Spinal cord (tissue), 10 donors: ENCODE measurements at places on chromosomes 12 and 14. TPM values are rescaled to one million over a fixed set of nuclear protein-coding genes. Genes with fewer than 3 reads are reported as not detected.

DNA sequence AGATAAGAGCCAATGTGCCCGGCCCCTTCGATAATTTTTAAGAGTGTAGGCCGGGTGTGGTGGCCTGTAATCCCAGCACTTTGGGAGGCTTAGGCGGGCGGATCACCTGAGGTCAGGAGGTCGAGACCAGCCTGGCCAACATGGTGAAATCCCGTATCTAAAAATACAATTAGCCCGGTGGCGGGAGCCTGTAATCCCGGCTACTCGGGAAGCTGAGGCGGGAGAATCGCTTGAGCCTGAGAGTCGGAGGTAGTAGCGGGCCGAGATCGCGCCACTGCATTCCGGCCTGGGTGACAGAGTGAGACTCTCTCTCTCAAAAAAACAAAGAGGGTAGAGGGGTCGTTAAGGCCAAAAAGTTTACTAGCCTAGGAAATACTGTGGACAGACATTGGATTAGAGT lies 2.6 kb downstream of the KRAS start:
- DNase-seq = no peak

- no peak for DNase-seq
Measured at GRCh38 chr14:36227802-36228201, 51.3 kb upstream of the PTCSC3 start.

PLEKHG7 gene
- not detected for total RNA-seq

GEMIN2 gene
- 30.3 TPM for total RNA-seq

DNA sequence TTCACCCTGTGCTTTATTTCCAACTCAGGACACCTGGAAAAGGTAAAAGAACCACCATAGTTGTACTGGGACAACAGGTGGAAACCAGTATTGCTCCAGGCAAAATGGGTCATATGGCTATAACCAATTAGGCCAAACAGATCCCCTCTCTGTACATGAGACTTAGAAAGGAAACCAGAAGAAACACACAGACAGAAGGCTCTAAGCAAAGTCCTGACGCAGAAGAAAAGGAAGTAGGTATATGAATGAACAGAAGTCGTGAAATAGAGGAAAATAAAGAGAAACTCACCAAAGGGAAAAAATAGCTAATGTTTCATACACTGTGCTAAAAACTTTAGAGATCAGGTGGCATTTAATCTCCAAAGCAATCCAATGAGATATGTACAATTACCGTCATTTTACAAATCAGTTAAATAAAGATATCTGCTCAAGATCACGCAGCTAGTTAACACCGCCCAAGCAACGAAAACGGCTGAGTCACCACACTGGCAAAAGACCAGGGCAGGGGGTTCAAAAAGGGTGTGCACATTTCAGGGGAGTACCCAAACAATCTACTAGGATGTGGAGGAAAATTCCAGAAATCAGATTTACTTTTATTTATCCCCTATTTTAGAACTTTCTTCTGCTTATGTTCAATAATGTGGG lies 82.3 kb downstream of the ITPR2 start:
- DNase-seq = no peak

- no peak for DNase-seq
Measured at GRCh38 chr14:22546722-22547071, 42.3 kb downstream of the DAD1 start.
